Effector CD4-positive, alpha-beta T cell (primary cell): ENCODE measurements at places on chromosomes 16 and 17.

DNA sequence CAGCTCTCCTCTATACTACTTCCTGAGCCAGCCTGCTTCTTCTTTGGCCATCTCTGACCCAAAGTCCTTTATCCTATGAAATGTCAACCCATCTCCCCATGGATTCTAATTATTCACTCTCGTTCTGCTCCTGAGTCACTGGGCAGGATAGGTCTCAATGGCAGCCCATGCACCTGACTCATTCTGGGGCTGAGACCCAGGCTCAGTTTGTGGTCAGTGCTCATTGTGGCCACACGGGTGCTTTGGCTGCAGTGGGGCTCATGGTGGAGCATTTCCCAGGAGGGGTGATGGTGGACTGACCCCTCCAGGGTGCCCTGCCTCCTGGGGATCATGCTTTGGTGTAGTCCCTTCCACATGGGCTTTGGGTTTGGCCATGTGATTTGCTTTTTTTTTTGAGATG, 154.8 kb upstream of the WSCD1 start:
- DNase-seq = no peak

GRCh38 chr16:76963614-76964315, 227.2 kb upstream of the MON1B start:
- DNase-seq = no peak

- DNase-seq = no peak
Observed at GRCh38 chr17:56912105-56912999, 1.5 kb downstream of the TRIM25 start.

GRCh38 chr17:39139161-39139511, 12.3 kb downstream of the PLXDC1 start:
- DNase-seq = no peak

- no peak for DNase-seq
Observed at GRCh38 chr16:86252596-86252995, 257.7 kb upstream of the FOXF1 start.

GRCh38 chr17:72705905-72706395, 386.5 kb downstream of the SLC39A11 start:
- no peak for DNase-seq

- no peak for DNase-seq
Observed at GRCh38 chr17:42537826-42538451, 1.9 kb downstream of the NAGLU start.

GRCh38 chr16:287298-287811, 4.4 kb downstream of the PDIA2 start:
- no peak for DNase-seq
